Retina (tissue), 1 donor: ENCODE measurements at places on chromosomes 1 and 21.

GRCh38 chr1:113439277-113439670, 49.0 kb downstream of the MAGI3 start:
- no peak for DNase-seq

DNA sequence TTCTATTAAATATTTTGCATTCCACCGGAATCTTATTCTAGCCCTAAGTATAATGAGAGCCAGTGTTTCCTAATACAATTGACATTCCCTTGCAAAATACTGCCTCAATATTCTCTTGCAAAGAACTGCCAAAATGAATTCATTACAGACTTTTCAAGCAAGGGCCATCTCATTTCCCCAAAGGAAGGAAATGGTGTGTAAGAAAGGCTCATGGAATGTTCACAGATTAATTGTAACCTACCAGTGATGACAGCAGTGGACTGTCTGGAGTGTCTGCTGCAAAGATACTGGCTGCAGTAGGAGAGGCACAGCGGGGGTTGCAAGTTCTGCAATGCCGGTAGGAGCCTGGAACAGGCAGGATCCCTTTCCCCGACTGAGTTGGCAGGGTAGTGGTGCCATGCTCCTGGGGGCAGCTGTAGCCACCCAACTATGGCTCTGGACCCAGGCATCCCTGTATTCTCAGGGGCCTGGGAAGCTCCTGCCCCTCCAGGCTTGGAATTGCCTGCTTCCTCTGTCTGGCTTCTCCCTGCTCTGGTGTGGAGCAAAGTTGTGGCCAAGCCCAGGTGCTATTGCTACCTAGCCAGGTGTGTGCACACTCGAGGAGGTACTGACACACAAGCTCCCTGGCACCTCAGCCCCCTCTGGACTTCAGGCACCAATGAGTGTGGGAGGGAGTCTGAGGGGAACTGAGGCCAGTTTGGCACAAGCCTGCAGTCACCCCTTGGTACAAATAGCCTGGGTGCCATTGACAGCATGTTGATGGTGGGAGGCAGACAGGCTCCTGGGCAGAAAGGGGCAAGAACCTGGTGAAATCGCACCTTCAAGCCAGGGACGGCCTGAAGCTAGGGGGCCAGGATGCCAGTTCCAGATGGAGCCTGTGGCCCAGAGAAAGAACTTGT, 1371.0 kb downstream of the KCNT2 start:
- DNase-seq: no peak

GRCh38 chr1:92886886-92887419, 55.1 kb downstream of the RPL5 start:
- no peak for DNase-seq

- DNase-seq: no peak
These were observed 2.5 kb downstream of the KRTAP10-4 start for GRCh38 chr21:44576025-44576420.

DNA sequence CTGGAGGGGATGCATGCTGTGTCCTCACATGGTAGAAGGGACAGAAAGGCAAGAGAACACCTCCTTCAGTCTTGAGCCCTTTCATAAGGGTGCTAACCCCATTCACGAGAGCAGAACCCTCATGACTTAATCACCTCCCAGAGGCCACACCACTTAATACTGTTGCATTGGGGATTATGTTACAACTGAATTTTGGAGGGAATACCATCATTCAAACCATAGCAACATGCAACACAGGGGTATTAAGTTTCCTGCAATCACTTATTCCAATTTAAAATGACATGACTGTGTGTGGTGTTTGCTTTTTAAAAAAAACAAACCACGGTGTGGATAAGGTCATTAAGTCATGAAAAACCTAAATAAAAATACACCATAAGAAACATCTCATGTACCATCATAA, 3.1 kb upstream of the LIN9 start:
- no peak for DNase-seq

- no peak for DNase-seq
These were observed 485.4 kb upstream of the PRMT6 start for GRCh38 chr1:106571109-106571508.

- DNase-seq: no peak
These were observed 206.8 kb downstream of the ST6GALNAC3 start for GRCh38 chr1:76281306-76281705.
